Stimulated activated CD8-positive, alpha-beta memory T cell treated with anti-CD3 and anti-CD28 coated beads, Interleukin-2, amount 100 ng/mL, for 1 hour (primary cell): ENCODE measurements at places on chromosomes 5 and 9.

GRCh38 chr9:127712867-127713266 is 2.6 kb downstream of the PTRH1 start:
- no peak for DNase-seq

DNA sequence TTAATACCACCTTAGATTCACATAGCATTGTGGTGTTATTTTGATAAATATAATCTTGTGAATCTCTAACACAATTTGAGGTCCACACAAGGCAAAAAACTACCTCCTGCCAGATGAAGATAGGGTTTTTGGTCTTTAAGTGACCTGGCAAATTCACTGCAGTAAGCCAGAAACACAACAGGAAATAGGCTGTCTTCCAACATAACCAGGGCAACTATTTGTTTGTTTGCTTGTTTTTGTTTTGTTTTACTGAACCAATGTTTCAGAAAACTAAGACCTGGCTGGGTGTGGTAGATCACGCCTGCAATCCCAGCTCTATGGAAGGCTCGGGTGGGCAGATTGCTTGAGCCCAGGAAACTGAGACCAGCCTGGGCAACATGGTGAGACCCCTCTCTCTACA is 95.5 kb downstream of the USP20 start:
- no peak for DNase-seq

- peak; percentile 38 for DNase-seq
Observed at GRCh38 chr5:14628346-14628745, 36.2 kb upstream of the OTULIN start.

DNA sequence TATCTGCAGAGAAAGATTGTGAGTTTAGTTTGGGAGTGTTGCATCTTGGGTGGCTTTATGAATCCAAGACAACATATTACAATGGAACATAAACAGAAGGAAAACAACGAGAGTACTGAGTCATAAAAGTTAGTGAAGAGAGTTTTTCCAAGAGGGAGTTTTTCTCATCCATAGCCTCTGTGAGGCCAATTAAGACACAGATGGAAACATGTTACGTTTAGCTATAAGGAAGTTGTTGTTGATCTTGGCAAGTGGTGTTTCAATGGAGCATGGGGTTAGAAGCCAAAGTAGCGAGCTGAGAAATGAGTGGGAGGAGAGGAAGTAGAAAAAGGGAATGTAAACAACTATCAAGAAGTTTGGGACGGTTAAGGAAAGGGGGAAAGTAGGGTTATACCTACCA is 53.3 kb upstream of the SPATA31D4 start:
- DNase-seq, result no peak

DNA sequence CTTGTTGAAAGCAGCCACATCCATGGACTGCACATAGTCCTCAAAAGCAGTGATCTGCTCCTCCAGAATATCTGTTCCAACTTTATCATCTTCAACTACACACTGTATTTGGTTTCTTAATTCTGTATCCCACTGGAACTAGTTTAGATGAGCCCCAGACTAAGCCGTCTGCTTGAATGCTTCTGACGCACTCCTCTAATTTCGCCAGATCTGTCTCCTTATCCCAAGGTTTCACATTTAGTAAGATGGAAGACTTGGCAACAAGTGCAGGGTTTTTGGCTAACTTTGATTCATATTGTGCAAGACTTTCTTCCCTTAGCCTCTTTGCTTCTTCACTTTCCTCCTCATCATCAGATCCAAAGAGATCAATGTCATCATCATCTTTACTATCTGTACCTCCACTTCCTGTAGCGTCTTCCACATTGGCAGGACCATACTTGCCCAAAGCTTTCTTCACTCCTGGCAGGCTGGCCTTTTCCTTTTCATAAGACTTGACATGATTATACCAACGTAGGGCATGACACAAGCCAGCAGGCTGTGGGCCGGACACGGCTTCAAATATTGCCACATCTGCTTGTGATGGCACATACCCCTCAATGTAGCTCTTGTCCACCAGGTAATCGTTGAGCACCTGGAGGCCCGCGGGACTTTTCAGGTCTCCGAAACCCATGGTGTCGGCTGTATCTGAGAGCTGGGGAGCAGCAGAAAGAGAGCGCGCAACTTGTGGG is 56.2 kb upstream of the PIK3R1 start:
- DNase-seq, result no peak

GRCh38 chr5:111254613-111255012 is 30.4 kb downstream of the CAMK4 start:
- no peak for DNase-seq

DNA sequence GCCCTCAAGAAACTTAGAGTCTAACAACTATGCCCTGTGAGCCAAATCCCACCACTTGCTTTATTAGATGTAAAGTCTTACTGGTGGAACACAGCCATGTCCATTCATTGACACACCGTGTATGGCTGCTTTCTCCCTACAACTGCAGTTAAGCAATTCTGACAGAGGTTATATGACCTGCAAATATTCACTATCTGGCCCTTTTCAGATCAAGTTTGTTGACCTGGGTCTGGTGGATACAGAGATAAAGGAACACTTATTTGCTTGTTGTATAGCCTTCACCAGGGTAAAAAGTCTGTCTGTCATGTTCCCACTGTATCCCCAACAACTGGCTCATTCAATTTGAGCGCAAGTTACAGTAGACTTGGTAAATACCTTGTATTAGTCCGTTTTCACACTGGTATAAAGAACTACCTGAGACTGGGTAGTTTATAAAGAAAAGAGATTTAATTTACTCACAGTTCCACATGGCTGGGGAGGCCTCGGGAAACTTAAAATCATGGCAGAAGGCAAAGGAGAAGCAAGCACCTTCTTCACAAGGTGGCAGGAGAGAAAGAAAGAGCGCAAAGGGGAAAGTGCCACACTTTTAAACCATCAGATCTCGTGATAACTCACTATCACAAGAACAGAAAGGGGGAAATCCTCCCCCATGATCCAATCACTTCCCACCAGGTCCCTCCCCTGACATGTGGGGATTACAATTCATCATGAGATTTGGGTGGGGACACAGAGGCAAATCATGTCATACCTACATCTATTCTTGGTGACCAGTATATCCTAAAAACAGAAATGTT is 27.9 kb downstream of the DEPDC1B start:
- DNase-seq, result no peak

DNA sequence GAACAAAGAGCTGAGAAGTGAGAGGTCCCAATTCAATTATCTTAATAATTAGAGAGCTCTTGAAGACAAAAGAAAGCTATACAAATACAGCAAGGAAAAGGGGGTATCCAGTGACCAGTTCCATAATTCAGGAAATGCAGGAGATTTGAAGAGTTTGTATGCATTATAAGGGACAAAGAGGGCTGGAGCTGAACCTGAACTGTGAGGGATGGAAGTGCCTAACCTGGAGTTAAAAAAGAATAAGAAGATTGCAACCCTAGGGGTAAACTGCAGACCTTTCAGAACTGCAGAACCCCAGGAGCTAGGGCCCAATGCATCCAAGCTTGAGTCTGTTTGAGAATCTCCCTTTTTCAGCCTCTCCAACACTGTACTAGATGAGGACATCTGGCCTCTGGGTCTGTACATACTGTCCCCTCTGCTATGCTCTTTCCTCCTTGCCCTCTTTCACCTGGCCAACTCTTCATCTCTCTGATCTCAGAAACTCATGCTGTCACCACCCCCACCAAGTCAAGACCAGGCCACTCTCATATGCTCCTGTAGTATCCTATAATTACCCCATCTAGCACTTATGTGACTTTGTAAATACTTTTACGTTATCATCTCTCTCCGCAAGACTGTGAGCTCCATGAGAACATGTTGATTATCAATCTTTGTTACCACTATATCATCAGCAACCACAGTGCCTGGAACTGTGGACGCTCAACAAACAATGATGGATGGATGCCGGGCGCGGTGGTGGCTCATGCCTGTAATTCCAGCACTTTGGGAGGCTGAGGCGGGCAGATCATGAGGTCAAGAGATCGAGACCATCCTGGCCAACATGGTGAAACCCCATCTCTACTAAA is 6.6 kb upstream of the PRKACG start:
- no peak for DNase-seq

DNA sequence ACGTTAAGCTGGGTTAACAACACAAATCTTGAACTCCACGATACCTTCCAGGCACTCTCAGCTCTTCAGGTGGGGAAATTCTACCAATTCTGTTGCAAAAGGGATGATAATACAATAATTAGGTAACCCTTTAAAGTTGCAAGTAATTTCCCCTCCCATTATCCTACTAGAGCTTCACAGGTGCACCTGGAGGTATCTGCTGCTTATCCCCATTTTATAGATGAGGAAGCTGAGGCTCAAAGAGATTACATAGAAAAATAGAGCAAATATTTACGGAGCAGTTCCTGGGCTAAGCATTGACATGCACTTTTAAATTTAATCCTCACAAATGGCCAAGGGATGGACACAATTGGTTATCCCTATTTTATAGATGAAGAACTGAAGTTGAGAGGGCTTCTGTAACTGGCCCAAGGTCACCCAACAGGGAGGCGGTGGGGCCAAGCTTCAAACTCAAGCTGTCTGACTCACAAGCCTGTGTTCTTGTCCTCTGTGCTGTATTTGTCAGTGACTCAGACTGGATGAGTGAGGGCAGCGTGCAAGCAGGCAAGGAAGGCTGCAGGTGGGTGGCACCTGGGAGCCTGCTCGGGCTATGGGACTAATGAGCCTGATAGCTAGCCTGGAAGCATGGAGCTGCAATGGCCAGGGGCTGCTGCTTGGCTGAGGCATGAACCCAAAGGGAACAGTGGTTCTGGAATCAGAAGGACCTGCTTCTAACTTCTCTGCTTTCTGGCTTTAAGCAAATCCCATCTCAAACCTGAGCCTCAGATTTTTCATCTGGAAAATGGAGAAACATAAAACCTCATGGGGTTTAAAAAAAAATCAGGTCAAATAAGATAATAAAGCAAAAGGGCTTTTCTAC is 105.5 kb downstream of the PDE6A start:
- no peak for DNase-seq

- DNase-seq, result no peak
Observed at GRCh38 chr9:8823131-8823895, 1023.7 kb upstream of the DMAC1 start.

DNA sequence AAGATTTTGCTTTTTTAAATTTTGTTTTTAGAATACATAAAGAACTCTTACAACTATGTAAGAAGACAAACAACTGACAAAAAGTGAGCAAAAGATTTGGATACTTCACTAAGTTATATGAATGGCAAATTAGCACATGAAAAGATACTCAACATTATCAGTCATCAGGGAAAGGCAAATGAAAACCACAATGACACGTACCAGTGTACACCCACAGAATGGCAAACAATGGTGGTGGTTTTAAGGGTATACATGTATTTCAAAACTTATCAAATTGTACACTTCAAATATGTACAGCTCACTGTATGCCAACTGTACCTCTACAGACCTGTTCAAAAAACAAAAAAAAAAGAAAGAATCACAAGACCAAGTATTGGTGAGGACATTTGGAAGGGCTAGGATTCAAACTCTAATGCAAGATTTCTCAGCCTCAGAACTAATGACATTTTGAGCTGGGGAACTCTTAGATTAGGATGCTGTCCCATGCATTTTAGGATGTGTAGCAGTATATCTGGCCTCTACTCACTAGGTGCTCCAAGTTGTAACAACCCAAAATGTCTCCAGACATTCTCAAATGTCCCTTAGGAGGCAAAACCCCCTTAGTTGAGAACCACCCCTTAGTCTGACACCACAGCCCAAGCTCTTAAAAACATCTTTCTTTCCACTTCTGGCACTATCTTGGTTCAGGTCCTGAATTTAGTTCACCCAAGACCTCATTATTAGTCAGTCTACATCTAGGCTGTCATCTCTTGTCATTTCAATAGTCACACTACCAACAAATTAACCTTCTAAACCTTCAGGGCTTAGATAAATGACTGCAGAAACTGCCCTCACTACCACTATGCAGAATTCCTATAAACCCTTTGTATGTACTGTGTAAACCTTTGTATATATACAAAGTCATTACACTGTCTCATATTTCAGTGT is 9.7 kb downstream of the SCAI start:
- no peak for DNase-seq

GRCh38 chr5:171669571-171669970 is 116.0 kb upstream of the SMIM23 start:
- no peak for DNase-seq

- DNase-seq, result no peak
Observed at GRCh38 chr9:87395804-87396479, 101.7 kb upstream of the DAPK1 start.

DNA sequence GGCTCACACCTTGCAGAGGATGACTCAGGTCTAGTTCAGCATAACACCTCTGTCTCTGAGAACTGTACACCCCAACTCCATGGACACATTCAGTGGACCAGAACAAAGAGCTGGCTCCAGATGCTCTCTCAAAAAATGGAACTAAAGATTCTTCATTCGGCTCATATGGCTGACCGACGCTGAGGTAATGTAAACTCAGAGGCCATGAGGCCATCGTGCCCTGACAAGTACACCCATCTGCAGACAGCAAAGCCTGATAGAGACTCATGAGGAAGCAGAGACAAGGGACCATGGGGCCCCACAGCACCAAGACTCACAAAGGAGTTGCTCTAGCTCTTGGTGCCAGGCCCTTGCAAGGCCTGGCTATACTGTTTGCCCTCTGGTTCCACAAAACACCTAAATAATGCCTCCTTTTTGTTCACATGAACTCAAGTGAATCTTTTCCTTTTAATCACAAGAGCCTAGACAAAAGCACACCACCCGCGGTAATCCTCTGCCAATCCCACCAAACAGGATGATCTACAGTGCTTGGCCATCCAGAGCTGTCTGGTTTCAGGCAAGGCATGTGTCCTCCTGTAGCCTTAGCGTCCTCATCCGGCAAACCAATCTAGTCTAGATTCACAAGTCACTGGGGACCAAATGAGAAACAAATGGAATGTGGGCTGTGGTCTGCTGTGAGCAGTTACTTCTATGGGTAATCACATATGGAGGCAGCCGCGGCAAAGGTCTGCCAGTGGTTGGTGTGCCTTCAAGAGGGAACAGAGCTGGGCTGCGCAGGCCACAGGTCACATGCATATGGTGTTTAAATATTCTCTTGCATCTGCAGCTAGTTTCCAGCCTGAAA is 22.7 kb downstream of the MED27 start:
- DNase-seq, result no peak
